ENCODE measurements at places on chromosomes 2 and 18.

DNA sequence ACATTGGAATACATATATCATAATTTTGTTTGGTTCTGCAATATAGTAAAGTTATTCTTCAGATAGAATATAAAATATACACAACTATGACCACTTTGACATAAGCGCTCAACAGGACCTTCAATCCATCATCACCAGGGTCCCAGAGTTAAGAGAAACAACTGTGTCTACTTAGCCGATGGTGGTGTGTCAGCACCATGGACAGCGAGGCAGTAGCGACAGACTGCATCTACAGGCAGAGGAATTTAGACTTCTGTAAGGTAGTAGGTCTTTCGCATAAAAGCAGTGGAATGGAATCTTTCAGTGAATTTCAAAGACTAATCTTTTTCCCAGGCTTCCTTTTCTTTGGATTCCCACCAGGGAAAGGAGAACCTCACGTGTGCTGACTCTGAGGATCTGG is 20.5 kb upstream of the LRPPRC start:
- no peak for DNase-seq

DNA sequence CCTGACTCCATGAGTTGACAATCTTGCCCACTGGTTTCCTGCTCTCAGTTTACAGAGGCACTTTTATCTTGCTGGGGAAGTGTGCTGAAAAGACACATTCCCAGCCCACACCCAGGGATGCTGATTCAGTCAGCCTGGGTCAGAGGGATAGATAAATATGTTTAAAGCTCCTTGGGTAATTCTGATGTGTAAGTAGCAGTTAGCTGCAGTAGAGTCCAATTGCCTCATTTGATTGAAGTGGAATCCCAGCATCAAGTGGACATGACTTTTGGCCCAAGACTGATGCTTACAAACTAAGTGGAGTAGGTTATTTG is 29.4 kb downstream of the PSD4 start:
- no peak for DNase-seq

- DNase-seq, result peak; percentile 61
Measured at GRCh38 chr2:9739531-9739964, 103.7 kb upstream of the TAF1B start.

DNA sequence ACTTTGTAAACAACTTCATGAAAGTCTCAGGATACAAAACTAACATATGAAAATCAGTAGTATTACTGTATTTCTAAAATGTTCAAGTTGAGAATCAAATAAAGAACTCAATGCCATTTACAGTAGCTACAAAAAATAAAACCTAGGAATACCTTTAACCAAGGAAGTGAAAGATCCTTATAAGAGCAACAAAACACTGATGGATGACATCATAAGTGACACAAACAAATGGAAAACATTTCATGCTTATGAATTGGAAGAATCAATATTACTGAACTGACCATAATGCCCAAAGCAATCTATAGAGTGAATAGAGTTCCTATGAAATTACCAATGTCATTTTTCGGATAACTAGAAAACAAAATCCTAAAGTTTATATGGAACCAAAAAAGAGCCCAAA is 1038.1 kb downstream of the SUCLG1 start:
- no peak for DNase-seq

GRCh38 chr2:70104231-70105111 is 17.2 kb downstream of the PCBP1 start:
- DNase-seq, result peak; percentile 68

- no peak for DNase-seq
Measured at GRCh38 chr2:62554440-62554839, 48.4 kb upstream of the TMEM17 start.

GRCh38 chr2:210955591-210955990 is 399.2 kb downstream of the CPS1 start:
- DNase-seq, result no peak
